ENCODE measurements at places on chromosomes 6 and 20.

DNA sequence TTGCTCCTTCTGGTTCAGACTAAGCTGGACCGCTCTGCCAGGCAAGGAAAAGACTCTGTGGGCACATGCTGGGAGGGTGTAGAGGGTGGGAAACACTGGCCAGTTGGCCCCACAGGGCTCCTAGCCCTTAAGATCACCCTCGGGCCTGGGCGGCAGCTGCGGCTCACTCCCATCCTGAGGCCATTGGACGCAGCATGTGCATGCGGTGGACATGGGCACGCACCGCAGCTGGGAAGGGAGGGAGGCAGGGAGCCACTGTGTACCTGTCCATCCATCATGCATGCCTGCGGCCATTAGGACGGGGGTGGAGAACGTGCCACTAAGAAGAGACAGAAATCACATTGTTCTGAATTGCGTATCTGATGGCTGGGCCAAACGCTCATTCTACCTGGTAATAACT lies 140.1 kb upstream of the THBS2 start:
- DNase-seq: no peak

DNA sequence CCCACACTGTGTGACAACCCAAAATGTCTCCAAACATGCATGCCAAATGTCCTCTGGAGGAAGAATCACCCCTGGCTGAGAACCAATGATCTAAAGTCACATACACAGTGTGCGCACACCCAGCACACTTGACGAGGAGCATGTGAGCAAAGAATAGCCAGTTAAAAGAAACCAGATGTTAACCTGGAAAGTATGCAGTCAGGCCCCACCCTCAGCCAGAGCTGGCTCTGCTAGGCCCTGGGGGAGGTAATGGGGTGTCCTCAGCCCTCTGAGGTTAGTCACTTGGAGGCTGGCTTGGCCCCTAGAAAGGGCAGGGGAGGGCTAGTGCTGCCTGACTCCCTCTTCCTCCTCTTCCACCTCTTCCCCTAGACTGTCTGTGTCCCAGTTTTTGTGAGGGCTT lies 15.2 kb upstream of the GUCA1A start:
- DNase-seq: no peak

GRCh38 chr6:20302168-20302567 lies 89.9 kb upstream of the MBOAT1 start:
- no peak for DNase-seq

DNA sequence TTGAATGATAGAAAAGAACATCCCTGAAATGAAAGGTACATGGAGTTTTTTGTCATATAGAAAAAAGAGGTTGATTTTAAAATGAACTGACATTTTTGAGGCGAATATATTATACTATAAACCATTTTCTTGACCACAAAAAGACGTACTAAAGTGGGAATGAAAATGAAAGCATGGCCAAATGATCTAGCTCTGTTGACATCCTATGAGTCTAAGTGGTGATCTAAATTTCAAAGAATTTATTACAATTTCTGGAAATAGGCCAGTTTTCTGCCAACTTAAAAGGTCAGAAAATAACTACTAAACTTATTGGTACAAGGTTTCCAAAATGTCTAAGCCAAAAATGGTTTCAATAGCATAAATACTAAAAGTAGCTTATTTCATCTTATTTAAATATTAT lies 536.8 kb downstream of the EYS start:
- DNase-seq: no peak

DNA sequence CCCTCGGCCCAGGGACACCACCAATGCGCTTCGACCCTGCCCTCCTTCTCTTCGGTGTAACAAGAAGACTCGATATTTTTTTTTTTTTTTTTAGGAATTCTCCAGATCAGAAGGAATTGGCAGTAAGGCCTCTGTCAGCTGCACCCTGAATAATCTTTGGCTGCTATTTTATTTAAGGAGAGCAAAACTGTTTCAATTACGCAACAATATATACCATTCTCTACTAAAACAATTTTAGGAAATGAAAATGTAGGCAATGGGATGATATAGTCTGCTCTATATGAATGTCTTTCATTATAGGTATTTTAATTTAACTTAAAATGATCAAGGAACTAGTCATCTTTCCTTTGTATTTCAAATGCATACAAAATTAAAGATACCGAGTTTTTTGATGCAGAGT lies 13.3 kb downstream of the ZCCHC3 start:
- no peak for DNase-seq

DNA sequence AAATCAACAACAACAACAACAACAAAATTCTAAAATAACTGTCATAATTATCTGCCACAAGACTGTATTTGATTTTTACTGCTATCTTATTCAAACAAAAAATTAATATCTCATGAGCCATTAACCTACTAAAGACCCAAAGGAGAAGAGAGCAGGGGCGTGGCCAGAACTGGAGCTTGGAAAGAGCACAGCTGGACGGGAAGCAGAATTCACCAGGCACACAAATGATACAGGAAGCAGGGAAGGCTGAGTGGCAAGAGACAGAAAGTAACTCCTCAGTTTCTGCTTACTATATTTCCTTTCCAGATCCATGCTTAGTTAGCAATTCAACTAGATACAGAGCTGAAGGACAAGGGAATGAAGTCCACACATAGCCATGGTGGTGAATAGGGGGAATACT lies 54.4 kb downstream of the FKBP5 start:
- no peak for DNase-seq

DNA sequence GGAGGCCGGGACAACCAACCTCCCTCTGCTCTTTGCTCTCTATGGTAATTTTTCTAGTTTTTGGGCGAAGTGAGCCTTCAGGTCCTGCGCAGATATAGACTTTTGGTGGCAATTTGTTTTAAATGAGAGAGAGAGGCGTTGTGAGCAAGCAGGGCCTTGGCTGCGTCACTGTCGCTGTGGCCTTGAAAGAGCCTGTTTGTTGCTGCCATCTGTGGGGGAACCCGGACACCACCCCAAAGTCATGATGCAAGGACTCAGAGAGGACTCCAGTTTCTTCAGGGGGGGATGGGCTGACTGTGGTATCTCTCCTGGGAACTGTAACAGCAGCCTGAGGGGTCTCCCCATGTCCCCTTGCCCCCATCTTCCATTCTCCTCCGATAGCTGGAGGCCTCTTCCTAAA lies 462.7 kb upstream of the SULF2 start:
- no peak for DNase-seq

GRCh38 chr6:159594750-159595117 lies 98.3 kb downstream of the SOD2 start:
- DNase-seq: no peak

GRCh38 chr6:144647406-144647964 lies 362.4 kb downstream of the UTRN start:
- no peak for DNase-seq

GRCh38 chr20:35730583-35731468 lies 11.2 kb downstream of the RBM39 start:
- no peak for DNase-seq

GRCh38 chr6:142433419-142433818 lies 131.6 kb downstream of the ADGRG6 start:
- DNase-seq: no peak

GRCh38 chr20:23519556-23519955 lies 28.6 kb downstream of the CST8 start:
- no peak for DNase-seq

- DNase-seq: no peak
These were observed 32.3 kb downstream of the NCR2 start for GRCh38 chr6:41367700-41368099.

DNA sequence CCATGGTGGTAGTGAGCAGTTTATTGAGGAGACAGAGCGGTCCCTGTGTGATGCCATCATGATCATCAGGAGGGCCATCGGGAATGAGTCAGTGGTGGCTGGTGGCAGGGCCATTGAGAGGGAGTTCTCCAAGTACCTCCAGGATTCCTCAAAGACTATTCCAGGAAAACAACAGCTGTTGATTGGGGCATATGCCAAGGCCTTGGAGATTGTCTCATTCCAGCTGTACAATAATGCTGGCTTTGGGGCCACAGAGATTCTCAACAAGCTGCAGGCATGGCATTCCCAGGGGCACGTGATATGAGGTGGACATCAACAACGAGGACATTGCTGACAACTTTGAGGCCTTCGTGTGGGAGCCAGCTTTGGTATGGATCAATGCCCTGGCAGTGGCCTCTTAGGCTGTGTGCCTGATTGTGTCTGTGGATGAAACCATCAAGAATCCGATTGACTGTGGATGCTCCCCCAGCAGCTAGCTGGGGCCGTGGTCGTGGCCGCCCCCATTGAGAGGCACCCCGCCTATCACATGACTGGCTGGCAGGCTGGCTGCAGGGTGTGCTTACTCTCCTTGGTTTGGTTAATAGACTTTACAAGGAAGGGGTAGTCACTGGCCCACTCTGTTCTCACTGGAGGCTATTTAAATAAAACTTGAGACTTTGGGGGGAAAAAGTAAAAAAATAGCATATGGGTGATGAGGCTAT lies 16.7 kb downstream of the RAET1E start:
- no peak for DNase-seq

GRCh38 chr6:20444786-20445271 lies 43.1 kb downstream of the E2F3 start:
- no peak for DNase-seq

DNA sequence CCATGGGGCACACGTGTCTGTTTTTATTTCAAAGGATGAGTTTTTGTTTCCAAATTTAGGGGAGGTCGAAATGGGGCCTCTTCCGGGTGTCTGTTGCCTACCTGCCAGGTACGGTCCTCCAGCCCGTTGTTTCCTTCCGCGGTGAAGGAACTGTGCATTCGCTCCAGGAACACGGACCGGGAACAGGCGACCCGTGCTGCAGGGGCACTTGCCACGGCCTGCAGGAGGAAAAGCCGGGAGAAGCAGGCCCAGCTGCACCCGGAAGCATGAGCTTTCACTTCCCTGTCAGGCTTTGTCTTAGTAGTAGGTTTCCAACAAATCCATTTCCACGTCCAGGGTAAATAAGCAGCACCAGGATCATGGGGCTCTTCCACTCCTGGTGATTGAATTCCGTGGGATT lies 17.0 kb upstream of the NPEPL1 start:
- DNase-seq: no peak

GRCh38 chr20:11718474-11719094 lies 199.1 kb upstream of the BTBD3 start:
- no peak for DNase-seq

GRCh38 chr6:110682460-110682853 lies 132.8 kb downstream of the CDK19 start:
- peak; percentile 66 for DNase-seq

GRCh38 chr6:66496659-66497058 lies 789.6 kb upstream of the EYS start:
- DNase-seq: no peak

DNA sequence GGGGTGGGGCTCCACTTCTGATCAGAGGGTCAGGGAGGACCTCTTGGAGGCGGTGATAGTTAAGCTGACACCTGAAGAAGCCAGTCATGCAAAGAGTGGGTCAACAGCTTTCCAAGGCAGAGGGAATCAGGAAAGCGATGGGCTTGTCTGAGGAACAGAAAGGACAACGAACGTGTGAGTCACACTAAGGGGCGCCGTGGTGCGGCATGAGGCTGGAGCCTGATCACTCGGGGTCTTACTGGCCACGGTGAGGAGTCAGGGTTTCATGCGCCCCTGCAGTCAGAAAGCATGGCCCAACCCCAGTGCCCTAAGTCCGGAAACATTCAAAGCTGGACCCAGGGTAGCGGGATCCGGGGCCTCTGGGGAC lies 50.6 kb upstream of the SLC32A1 start:
- no peak for DNase-seq

DNA sequence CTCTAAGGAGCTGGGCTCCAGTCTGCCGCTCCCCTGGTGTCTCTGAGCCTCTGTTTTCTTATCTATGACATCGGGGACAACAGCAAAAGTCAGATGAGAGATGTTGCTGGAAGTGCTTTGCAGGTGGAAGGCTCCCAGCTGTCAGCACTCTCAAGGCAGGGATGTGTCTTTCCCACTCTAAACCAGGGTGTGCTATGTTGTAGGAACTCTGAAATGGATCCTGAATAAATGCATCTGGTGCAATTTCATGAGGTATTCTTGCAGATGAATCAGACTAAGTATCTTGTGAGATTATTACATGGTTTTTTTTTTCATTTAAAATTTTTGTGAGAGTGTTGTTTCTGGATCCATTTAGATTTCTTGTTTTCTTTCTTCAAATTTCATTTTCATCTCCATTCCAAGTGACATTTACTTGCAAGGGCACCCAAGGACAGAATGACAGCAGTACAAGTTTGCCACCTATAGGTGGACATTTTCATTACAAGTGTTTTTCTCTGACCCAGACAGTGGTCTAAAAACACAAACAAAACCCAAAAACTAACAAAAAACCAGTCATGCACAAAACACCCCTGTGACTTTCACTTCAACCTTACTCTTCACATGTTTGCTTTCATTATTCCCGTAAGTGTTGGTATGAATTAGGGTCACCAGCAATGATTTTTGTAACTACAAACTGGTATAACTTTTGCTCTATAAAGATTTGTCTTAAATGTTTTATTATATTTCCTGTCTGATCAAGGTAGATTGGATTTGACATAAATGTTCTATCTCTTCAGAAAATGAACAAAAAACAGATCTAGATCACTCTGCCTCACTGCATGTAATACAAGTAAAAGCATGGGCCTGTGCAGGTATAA lies 14.7 kb upstream of the SIM1 start:
- DNase-seq: no peak

All from activated CD4-positive, alpha-beta T cell treated with anti-CD3 and anti-CD28 coated beads for 48 hours (primary cell).